Tongue (tissue), 3 donors: ENCODE measurements at places on chromosomes 2 and 18. TPM values are rescaled to one million over a fixed set of nuclear protein-coding genes. Genes with fewer than 3 reads are reported as not detected.

DNA sequence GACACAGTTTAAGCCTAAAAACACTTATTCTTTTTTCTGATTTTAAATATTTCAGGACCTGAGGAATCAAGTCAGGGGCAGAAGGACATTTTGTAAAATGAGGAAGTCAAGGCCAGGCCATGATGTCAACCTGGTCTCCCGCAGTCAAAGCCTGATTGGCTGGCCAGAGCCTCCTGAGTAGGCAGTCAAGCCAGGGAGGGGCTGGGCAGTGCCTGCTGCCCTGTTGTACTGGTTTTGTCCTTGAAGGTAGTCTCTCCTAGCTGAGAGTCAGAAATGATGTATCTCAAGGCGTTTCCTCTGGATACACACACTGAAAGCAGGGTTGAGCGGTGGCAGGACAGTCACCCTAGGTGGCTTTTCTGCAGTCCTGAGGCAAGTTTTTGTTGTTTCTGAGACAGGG, 19.8 kb downstream of the CCT7 start:
- DNase-seq = no peak

DNA sequence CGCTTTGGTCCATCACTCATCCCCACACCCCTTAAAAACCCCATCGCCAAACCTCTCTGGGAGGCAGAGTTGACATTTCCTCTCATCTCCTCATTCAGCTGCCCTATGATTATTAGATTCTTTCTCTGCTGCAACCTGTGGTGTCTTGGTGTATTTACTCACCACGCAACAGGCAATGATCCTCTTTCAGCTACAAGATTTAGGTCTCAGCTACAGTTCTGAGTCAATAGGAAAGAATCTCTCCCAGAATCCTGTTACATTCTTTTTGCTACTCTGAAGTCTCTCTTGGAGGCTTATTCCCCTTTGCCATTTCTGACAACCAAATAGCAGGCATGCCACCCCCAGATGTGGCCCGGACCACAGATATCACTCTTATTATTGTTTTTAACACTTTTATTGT, 468.3 kb upstream of the GYPC start:
- no peak for DNase-seq

DNA sequence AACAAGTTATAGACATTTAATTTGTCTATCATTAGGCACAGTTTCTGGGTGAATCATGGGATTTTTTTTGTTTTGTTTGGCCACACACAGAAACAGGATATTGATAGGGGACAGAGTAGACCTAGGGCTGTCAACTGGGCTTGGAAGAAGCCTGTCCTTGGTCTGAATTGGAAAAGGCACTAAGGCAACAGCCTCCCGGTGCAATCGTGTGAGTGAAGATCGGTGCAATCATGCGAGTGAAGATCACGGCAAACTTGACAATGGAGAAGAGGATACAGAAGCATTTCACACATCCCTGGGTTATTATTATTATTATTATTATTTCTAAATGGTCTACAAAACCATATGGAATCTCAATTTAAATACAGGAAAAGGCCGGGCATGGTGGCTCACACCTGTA, 94.5 kb downstream of the ACKR3 start:
- no peak for DNase-seq

GRCh38 chr18:46588971-46589660, 67.9 kb downstream of the LOXHD1 start:
- no peak for DNase-seq

Gene FHOD3
- total RNA-seq = 33.0 TPM

DNA sequence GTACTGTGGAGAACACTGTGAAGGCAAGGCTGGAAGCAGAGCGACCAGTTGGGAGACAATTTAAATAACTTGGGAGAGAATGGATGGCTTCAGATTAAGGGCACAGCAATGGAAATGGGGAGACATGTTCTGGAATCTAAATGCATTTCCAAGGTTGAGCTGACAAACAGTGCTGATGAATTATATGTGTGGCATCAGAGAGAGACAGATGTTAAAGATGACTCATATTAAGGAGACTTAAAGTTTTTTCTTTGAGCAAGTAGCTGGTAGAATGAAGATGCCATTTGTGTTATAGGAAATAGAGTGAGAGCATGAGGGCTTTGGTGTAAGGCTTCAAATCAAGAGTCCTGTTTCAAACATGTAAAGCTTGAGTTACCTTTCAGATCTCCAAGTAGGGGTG, 441.8 kb downstream of the SETBP1 start:
- DNase-seq = no peak

Gene SLC9A4
- 0.10 TPM for total RNA-seq

DNA sequence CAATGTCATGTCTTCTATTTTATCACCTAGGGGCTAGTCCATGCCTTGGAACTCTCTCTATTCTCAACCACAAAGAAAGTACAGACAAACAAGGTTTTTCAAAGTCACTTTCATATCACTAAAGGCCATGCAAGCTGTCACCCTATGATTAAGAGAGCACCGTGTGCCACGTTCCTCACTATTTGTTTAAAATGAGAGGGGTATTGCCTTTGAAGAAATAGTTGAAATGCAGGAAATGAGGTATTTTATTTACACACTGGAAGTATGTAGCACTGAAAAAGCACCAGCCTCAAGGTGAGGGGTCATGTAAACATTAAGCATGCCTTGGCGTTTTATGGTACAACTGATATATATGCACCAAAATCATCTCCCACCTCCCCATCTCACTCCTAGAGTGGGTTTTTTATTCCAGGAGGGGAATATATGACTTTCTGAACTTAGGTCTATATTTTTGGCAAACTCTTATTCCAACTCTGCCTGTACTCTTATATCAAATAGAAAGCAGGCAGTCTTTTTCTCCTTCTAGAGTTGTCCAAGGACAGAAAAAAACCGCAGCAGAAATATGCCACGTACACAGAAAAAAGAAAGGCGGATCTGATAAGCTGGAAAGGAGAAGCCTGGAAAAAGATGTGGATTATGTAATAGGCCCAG, 53.5 kb downstream of the VSNL1 start:
- no peak for DNase-seq

- DNase-seq = no peak
Measured at GRCh38 chr2:229371086-229371485, 100.0 kb upstream of the PID1 start.

DNA sequence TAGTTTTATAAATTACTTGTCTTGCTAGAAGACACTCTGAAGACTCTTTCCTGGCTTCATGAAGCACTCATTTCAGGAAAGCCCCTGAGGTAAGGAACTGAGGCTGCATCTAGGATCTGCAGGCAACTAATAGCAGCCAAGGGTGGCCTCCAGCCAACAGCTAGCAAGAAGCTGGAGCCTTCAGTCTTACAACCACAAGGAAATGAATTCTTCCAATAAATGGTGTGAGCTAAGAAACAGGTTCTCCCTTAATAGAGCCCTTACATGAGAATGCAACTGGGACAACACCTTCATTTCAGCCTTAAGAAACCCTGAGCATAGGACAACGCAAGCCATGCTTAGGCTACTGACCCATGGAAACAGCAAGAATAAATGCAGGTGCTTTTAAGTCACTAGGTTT, 254.6 kb upstream of the RBBP8 start:
- peak; percentile 25 for DNase-seq

DNA sequence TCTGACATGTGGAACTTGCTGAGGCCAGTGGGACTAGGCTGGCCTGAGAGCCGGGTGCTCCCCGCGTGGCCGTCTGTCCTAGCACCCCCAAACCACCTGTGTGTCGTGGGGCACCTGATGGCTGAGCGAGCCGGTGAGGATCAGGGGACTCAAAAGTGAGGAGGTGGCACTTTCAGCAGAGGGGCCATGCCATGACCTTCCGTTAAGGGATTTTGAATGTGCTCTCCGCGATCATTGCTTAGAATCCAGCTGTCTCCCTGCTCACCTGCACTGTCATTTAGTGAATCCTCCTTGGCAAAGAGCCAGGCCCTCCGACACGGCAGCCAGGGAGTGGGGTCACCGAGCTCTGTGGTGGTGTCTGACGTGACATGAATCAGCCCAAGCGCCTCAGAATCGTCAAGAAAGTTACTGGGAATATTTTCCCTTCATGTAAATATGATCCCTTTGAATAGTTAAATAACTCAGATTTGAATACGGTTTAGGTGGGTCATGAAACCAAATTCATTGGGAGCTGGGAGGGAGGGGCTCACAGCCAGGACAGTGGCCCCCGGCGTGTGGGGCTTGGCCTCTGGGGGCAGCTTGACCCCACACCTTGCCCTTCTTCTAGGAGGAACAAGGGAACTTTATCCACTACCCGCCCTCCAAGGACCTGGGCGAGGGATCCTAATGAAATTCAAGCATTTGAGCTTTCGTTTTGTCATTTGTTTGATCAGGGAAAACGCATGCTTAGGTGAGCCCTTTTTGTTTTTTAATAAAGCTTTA, 9.5 kb downstream of the NFATC1 start:
- DNase-seq = no peak

Gene STEAP3
- total RNA-seq = 25.2 TPM

GRCh38 chr2:118989481-118989880, 47.5 kb downstream of the MARCO start:
- DNase-seq = no peak
